ENCODE measurements at places on chromosomes 5 and 9.

DNA sequence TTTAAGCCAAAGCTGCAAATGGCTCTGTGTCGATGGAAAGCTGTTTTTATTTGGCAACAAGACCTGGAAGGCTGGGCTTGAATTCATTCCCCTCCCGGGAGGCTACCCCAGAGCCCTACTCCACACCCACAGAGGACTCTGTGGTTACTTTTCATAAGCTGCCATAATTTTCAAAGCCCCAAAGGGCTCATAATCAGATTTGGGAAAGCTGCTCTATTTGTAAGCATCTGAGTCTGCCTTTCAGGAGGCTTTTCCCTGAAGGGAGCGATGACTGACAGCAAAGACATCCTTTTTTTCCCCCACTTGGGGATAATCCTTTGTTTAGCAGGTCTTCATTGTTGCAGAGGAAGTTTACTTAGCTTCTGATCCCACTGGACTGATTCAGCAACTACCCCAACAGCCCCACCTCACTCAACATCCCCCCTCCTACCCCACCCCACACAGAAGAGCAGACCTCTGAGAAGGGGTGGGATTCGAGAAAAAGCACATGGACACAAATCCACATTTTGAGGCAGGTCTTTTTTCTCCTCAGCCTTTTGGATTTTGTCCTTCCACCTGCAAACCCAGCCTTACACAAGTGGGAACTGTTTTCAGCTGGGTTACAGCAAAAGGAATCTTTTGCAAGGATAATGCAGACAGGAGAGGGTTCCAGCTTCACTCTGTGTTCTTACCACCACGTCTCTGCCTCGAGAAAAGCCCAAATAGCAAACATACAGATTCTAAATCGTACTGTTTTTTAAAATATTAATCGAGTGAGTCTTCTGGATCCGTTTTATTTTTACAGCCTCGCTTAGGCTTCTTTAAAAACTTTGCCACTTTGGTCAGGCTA, 244.4 kb upstream of the TUT7 start:
- DNase-seq: no peak

DNA sequence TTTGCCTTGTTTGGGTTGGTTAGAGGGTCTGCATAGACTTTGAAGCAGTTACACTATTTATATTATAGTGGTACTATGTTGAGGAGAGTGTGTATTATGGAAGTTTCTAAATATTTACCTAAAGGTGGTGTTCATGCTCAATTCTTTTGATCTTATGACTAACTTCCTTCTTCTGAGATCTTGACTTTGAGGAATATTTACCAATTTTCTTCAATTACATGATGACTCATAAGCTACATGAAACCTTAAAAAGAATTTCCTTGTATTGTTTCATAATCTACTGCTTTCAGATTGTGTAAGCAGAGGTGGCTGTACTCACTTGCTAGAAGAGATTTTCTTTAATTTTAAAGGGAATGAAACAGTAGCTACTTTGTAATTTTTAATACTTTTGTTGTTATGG, 276.1 kb downstream of the TAF11L14 start:
- DNase-seq: no peak

GRCh38 chr5:124303366-124303765, 443.1 kb downstream of the ZNF608 start:
- DNase-seq: no peak

DNA sequence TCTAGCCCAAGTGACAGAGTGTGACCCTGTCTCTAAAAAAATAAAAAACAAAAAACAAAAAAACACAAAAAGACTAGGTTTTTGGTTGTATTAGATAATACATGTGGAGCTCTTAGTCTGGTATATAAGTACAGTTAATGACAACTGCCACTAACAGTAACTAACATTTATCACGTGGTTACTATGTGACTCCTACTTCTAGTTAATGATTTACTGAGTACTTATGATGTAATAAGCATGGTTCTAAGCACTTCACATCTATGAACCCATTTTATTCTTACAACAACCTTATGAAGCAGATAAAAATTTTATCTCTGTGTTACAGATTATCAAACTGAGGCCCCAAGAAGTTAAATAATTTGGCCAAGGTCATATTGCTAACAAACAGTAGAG, 6.1 kb upstream of the TMEFF1 start:
- no peak for DNase-seq

DNA sequence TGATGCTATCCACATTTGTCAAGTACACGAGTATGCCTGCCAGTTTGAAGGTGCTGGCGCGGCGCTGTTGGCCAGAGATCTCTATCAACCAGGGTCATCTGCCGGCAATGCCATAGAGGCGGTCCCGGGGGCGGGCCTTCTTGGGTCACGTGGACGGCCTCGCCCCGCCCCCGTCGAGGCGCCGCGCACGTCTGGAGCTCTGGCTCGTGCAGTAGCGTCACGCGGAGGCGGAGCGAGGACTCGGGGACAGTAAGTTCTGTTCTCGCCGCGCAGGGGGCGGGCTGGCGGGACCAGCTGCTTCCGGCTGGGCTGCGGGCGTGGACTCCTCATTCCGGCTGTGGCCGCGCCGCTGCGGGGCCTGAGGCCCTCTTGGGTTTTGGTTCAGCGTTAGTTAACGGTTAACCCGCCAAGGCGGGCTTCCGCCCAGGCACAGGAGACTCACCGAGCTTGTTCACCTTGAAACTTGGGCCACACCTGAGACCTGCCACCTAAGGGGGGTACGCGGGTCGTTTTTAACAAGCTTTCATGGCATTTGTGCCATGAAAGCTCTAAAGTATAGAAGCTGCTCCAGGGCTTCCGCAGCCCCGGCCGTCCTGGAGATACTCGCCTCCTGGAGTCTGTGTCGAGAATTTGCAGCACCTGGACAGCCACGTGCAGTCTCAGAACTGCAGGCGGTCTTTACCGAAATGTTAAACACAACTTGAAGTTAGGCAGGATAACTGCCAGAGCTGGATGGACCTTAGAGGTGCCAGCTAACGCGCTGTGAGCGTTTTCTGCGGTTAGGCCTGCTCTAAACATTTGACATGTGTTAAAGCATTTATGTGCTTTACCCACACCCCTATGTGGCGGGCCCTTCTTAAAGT, at the start of gene RFESD:
Gene RFESD (plus strand): TSS at position 209 of the 863 bp plus-strand sequence. CDS start 5,495 bp downstream, outside the sequence.
- peak; percentile 96 for DNase-seq

GRCh38 chr5:36150676-36151433, 832 bp downstream of the LMBRD2 start:
- DNase-seq: peak; percentile 18

- no peak for DNase-seq
These were observed 803.1 kb upstream of the COX7C start for GRCh38 chr5:85814596-85814995.

- DNase-seq: no peak
These were observed 4.1 kb upstream of the DNAJB5 start for GRCh38 chr9:34985311-34985899.

DNA sequence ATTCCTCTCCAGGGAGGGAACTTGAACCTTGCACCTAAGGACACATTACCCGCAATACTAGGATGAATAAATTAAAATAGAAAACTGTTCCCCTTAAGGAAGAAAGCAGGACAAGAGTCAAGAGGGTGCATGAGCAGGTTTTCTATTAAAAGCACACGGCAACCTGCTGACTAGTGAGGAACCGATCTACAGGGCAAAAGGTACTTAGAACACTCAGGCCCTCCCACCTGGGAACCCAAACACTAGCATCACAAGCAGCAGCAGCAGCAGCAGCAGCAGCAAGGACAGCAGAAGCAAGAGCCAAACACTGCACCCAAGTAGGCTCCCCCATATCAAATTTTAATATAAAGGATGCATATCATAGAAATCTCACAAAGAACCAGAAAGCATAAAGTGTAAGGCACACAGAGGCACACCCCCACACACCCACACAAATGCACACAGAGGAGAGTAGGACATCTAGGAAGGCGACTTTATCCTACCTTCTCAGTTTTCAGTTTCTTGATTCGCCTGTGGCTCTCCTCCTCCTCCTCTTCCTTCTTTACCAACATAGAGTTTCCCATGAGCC, 2.8 kb downstream of the ZNF608 start:
- DNase-seq: no peak

GRCh38 chr5:153742060-153742459, 251.6 kb downstream of the GRIA1 start:
- no peak for DNase-seq

GRCh38 chr5:72507231-72507906, at the start of gene ZNF366:
Gene ZNF366 (minus strand): TSS chr5:72507410. CDS start chr5:72461496, 45,914 bp downstream.
- no peak for DNase-seq

- DNase-seq: peak; percentile 28
These were observed 1050.2 kb downstream of the CDH12 start for GRCh38 chr5:21802869-21803490.

DNA sequence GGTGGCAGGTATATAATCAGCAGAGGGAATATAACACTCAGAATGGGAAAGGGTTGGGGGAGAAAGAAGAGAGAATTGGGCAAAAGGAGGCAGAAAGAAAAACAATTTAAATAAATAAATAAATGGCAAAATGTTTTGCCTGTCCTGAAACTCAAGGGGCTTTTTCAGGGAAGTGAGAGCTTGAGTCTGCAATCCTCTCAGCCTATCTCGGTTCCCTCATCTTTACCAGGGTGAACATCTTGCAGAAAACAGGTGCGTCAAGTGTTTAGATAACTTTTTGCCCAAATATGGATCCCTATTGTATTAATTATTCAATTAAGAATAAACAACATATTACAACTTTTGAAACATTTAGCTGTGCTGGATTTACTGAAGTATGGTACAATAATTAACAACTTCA, 343.0 kb upstream of the EDIL3 start:
- DNase-seq: no peak

DNA sequence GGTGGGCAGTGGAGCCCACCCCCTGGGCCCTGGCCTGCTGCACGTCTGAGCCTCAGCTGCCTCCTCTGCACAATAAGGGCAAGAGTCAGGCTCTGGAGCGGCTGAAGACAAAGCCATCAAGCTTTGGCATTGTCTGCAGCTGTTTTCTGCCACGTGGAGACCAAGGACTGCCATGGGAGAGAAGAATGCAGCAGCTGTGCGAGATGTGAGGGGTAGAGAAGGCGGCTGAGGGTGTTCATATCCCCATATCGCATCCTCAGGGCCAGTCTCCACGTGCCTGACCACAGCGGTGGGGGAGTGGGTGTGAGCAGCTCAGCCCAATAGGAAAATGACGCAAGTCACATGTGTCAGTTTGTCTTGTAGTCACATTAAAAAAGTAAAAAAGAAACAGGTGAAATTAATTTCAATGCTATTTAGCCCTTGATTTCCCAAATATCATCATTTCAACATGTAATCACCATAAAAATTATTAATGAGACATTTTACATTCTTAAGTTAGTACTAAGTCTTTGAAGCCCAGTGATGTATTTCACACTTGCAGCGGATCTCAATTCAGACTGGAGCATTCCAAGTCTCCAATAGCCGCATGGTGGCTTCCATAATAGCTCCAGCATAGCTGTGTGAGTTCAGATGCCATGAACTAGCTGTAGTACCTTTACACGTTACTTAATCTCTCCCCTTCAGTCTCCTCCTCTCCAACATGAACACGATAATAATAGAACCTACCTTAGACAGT, 6.6 kb downstream of the C1QTNF2 start:
- no peak for DNase-seq

DNA sequence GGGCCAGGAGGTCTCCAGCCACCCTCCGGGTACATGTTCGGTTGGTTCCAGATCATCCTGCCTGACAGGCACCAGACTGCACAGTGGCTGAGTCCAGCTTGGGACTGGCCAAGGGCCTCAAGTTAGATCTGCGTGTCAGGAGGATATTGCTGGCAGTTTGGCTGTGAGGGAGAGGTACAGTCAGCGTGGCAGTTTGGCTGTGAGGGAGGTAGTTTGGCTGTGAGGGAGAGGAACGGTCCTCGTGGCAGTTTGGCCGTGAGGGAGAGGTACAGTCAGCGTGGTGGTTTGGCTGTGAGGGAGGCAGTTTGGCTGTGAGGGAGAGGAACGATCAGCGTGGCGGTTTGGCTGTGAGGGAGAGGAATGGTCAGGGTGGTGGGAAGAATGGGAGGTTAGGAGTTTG, 39.0 kb downstream of the CACNA1B start:
- no peak for DNase-seq

GRCh38 chr5:35745660-35746059, 111.0 kb upstream of the IL7R start:
- DNase-seq: no peak

DNA sequence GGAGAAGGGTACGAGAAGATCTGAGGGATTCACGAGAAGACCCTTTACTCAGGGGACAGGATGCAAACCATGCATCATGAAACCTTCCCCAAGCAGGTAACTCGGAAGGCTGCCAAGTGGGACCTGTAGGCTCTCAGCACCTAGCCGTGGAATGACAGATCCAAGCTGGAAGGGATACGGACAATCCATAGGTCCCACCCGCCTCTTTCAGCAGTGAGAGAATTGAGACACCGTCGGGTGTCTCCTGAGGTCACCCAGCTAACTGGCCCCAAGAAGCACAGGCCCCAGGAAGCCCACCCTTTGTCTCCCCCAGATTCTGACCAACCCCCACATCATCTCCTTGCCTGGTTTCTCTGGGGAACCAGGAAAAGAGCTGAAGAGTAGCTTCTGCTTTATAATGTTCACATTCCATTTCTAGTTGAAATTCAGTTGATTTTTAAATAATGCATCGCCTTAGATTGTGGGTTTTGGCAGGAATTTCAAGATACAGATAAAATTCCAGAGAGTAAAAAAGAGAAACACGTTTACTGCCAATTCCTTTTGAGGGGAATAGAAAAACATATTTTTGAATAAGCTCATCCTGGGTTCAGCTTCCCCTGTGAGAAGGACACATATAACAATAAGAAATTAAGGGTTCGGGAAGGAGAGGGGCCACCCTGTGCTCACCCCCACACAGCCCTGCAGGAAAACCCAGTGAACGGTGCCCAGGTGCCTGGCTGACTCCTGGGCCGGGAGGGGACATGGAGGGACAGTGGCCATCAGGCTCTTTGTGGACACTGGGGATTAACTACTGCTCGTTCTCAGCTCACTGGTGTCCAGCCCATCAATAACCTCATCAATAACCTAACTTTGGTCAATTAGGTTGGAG, 51.1 kb downstream of the NSUN2 start:
- no peak for DNase-seq

GRCh38 chr5:174309131-174309795, 263.8 kb downstream of the NSG2 start:
- no peak for DNase-seq

GRCh38 chr9:89497978-89498851, at the start of gene SEMA4D:
Gene SEMA4D (minus strand): TSS chr9:89498113. CDS start chr9:89405456, 92,657 bp downstream.
- DNase-seq: peak; percentile 78

GRCh38 chr9:78985084-78985738, 586.6 kb upstream of the TLE4 start:
- no peak for DNase-seq

DNA sequence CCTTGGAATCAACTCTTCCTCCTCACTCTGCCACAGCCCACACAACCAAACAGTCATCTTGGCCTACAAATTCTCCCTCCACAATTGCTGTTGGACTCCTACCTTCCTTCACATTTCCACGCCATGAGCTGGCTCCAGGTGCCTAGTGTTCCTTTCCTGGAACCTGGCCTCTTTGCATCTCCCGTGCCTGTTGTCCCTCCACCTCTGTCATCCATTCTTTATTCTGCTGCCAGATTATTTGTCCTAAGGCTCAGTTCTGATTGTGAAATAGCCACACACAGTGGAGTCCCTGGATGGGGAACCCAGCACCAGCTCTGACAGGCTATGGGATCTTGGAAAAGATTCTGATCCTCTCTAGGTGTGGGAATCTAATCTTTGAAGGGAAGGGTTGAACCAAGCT, 109.1 kb upstream of the ANKH start:
- DNase-seq: no peak

Measured in renal cortex interstitium (tissue), 15 donors.